ENCODE measurements at places on chromosomes 3 and 15. TPM values are rescaled to one million over a fixed set of nuclear protein-coding genes. Genes with fewer than 3 reads are reported as not detected.

DNA sequence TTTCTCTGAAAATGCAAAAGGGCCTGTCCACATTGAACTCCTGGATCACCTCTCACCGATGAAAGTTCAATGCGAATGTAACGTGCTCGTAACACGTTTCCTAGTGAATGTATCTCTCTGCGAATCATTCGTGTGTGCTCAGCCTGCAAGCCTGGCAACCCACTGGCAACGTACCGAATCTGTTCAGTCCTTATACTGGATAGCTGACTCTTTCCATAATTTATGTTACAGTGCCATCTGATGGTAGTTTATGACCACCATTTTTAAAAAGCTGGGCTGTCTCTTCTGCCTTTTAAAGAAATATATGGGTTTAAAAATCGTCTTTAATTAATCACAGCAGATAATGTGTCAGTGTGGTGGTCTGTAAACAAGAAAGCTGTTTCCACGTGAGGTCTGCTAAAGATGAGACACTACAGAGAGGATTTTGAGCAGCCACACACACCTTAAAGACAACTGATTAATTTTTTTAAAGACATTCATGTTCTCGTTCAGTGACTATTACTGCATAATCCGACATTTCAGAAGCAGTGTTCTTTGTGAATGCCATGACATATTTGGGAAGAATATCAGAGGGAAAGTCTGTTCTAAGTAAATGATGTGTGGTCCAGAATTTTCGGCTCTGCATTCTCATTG lies 69.4 kb upstream of the FOXP1 start:
- peak; percentile 39 for DNase-seq

The IMPG2 gene
- total RNA-seq = 0.38 TPM

DNA sequence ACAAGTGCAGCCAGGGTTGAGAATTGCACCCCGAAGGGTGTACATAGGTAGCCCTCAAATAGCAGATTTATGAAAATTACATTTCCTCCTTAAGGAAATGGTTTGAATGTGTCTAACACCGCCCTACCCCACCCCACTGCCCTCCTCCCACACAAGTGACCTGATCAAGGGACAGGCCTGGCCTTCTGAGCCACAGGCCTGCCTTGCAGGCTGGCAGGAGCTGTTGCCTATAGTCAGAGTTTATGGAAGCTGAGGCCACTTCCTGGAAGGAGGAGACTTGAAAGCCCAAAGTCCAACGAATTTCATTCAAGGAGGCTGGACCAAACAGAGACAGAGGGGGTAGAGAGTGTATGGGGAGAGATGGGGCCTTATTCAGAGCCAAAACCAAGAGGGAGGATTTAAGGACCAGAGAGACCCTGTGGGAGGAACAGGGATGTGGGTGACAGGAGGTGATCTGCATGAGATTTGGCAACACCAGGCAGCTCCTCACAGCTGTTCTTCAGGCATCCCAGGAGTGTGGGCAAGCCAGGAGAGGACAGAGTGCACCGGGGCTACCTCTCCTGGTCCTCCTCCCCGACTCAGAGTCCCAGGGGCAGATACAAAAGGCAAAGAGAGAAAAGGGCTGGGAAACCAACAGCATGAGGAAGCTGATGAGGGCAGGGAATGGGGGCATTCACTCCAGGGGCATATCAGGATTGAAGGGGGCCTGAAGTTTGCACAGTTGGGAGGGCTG lies 100.4 kb upstream of the HES1 start:
- DNase-seq = no peak

GRCh38 chr3:112149136-112149535 lies 16.1 kb upstream of the GCSAM start:
- DNase-seq = no peak

The PLS1 gene
- total RNA-seq = 2.2 TPM

GRCh38 chr3:33075995-33076394 lies 21.0 kb downstream of the GLB1 start:
- DNase-seq = no peak

Data from ovary (tissue), 10 donors.